ENCODE measurements at places on chromosomes 7 and 10.

DNA sequence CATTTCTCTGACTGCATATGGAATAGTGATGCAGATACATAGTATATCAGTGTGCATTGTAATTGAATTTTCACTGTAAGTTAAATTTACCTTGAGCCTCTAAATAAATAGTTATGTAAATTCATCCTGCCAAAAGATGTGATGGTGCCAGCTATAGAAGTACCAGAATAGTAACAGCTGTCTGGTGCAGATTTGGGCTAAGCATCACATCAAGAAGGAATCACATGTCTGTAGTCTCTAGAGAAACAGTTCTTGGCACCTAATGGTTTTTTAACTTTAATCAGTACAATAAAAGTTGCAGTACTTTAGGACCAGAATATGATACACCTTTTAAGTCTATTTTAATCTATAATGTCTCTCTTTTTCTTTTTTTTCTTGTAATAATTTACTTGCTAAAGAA is 17.4 kb downstream of the PLEKHA1 start:
- DNase-seq = no peak

- peak; percentile 1 for DNase-seq
Measured at GRCh38 chr7:127396184-127396583, 3.7 kb upstream of the ZNF800 start.

DNA sequence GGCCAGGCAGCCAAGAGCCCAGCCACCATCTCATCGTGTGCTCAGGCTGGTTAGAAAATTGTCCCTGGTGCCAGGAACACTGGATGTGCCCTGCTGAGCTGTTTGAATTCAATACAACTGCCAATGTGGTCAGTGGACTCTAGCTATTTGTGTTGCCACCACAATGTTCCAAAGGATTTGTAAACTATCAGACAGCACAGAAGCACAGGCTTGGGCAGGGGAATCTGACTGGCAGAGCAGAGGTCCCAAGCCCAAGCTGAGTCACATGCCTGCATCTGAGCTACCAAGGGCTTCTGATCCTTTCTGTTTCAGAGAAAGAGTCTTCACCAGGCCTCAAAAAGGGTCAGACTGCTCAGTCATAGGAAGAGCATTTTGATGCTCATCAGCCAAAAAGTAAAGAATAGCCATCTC is 232.1 kb upstream of the SEMA3C start:
- peak; percentile 34 for DNase-seq

DNA sequence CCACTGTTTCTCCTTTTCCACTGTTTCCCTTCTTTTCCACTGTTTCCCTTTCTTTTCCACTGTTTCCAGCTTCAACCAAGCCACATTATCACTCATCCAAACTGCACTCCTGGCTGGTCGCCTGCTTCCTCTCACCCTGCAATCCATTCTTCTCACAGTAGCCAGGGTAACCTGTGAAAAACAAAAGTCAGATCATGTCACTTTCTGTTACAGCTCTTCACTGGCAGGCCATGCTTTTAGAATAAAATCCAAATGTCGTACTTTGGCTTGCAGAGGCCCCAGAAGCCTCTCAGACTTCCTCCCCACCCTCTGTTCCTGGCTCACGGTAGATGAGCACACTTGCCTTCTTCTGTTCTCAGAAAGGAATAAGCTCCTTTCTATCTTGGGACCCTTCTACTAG is 33.9 kb downstream of the STARD3NL start:
- DNase-seq = no peak

DNA sequence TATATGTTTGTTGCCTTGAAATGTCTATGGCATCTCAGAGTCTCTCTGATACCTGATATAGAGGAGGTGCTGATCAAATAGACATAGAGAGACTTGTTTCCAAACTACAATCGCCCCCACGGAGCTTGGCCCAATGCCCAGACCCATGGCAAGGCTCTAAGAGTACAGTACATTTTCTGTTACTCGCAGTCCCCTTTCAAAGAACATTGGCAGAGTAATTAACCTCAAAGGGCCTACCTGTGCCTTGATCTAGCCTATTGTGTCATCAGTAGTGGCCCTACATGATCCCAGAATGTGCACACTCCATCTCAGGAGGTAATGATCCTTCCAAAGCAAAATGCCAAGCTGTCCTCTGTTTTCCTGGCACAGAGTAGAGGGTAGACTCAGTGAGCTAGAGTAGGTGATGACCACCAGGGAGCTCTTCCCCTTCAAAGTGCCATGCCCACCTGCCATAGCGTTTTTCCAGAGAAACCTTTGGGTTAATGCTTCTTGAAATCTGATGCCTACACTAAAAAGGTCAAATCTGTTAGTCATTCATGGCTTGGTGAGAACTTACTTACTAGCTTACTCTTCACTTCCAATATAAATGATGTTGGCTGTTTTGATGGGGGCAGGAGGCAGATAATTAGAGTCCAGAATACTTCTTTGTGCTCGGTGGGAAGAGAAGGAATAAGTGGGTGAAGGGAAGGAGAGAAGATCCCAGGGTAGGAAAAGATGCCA is 41.2 kb upstream of the ACSL5 start:
- DNase-seq = no peak

DNA sequence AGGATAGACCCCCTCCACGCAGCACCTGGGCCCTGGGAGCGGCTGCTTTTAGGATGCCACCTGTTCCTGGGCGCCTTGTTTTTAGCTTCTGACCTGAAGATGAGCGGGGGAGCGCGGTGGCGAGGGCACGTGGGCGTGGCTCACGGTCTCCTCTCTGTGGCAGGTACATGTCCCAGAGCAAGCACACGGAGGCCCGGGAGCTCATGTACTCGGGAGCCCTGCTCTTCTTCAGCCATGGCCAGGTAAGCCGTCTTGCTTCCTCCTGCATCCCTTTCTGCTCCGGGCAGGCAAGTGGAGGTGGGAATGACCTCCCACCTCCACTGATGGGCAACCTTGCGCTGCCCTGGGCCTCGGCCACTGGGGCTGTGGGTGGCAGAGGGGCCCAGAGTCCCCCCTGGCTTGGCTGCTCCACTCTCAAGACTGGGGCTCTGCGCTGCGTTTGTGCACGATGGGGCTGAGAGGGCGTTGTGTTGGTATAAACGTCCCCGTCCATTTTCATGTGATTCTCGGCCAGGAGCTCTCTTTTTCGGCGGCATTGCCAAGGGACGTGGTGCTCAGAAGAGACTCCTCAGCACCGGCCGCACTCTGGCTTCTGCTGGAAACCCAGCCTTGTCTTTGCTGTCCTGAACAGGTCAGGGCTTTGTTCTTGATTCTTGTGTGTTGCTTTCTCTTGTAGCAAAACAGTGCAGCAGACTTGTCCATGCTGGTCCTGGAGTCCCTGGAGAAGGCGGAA is 9.7 kb downstream of the GET4 start:
- no peak for DNase-seq

- no peak for DNase-seq
Measured at GRCh38 chr10:74113546-74113945, 37.1 kb downstream of the AP3M1 start.

- DNase-seq = no peak
Measured at GRCh38 chr7:157359581-157359980, 22.8 kb downstream of the DNAJB6 start.

DNA sequence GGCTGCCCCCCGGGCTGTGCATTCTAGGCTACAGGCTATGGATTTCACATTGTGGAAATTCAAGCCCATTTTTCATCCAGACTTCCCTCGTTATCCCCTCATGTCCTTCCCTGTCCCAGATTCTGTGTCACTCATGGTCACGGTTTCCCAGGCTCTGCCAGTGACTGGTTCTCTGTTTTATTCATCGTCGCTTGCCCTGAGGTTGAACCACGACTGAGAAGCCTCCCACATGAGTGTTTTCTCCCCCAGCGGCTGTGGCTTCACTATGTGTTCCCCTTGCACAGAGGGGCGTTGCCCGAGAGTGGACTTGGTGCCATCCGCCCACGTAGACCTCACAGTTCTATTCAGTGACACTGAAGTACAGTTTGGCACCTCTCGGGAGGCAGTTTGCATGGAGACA is 14.0 kb downstream of the NOM1 start:
- DNase-seq = no peak

DNA sequence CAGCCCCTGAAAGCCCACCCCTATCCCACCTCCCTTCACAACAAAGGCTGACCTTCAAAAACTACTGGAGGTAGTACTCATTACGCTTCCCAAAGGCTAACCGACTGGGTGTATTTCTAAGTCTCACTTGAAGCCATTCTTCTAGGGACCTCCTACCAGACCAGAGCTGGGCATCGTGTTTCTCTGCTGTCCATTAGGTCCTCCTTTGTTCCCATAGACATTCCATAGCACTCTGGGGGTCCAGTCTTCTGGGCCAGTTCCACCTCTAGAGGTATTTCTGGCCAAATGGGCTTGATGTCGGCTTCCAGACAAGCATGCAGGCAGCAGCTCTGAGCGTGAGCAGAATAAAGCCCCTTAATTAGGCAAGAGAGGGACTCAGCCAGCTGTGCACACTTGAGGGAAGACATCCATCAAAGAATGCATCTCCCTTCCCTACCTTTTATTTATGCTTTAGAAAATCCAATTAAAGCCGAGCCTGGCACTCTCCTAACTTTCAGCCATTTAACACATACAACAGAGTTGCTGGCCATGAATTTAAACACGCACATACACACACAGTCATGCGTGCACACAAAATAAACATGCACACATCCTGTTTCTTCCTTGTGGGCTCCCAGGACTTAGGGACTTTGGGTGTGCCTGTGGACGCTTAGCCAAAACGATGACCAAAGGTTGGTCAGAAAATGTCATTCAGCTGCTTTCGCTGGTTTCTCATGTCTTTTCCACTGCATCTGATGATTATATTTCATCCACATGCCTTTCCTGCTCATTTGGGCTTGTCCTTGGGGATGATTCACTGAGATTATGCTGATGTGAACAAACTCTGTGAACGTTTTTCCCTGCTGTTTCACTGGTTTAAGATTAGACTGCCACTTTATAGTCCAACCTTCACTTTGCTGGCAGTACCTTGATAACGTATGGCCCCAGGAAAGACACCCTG is 362.0 kb upstream of the NFE2L3 start:
- no peak for DNase-seq

GRCh38 chr7:123120286-123120685 is 79.5 kb downstream of the SLC13A1 start:
- DNase-seq = peak; percentile 58

DNA sequence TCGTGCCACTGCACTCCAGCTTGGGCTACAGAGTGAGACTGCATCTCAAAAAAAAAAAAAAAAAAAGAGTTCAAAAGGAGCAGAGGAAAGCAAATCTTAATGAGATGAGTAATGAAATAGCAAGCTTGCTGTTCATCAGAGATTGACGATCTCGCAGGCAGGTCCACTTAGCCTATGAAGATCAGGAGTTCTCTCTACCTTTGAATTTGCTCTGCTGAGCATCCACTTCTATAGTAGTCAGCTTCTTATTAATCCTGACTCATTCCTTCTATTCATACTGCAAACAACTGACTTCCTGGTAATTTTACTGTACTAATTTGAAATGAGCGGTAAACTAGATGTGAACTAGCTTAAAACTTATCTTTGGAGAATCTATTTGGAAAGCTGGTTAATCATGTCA is 1014.6 kb downstream of the GATA3 start:
- no peak for DNase-seq

DNA sequence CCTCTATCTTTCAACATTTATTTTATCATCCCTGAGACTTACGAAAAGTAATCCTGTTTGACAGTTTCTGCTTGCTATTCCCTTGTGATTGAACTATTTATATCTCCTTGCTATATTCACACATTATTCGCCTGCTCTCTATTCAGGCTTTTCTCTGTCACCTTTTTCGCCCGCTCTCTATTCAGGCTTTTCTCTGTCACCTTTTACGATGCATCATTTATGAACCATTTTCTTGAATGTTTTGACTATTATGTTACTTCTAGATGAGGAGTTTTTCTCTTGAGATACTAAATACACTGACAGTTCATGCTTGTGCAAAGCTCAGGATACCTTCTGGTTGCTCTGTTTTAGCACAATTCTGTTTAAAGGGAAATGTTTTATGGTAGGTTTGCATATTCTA is 143.3 kb upstream of the VSTM2A start:
- no peak for DNase-seq

DNA sequence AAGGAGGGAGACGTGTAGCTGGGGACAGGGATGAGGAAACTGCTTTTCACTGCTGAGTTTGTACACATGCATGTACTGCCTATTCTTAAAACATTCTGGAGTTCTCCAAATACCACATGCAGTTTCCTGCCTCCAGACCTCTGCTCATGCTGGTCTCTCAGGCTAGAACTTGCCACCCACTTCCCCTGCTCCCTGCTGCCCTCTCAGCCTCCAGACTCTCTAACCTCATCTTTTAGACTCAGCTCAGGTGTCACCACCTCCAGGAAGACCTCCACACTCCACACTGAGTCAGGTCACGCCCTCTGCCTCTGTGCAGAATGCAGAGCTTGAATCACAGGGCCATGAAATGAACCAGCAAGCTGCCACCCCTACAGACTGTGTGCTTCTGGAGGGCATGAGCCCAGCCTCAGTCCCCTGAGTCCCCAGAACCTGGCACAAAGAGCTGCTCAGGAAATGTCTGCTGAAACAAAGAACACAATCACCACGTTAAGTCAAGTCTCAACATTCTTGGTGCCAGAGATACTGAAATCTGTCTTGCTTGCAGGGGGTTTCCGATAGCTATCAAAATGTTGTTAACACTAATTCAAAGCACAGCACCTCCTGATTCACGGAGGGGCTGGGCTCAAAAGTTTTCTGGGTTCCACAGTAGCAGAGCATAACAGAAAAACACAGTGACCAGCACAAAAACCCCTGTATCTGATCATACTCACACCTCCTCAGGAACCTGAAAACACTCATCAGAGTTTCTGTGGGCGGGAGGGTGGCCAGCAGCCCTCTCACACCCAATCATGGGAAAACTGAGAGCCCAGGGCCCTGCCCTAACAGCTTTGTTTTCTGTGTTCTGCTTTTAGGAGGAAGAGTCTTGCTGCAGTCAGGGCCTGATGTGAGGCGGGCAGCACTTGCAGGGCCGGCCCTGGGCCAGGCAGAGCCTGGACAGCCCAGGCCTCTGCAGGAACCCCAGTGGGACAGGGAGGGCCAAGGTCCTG is 21.1 kb downstream of the FAM53B start:
- DNase-seq = no peak

DNA sequence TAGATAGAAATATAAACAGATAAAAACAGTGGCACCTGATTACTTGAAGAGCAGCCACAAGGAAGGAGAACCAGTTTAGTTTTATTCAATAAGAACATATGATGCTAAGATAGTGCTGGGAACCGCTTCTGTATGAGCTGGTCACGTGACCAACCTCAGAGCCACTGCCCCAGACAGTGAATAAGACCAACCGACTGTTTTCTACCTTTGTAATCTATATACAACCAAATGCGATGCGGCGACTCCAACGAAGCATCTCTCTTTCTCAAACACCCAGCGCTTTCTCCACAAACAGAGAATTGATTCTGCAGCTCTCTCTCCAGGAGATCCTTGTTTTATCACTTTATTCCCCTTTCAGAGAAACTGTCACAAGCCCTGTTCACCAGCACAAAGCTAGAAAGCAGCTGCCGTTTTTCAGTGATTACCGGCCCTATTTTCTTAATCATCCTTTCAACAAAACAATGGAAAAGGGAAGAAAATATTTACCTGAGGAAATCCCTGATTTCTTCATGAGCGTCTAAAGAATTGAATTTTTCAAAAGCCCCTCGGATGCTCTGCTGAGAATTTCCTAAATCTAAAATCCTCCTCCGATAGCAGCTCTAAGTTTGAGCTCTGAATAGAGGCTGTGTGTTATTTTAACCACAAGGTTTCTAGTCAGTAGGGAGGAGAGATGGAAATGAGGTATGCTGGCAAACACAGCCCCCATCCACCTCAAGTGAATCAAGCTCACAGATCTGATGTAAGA is 55.7 kb upstream of the JCAD start:
- DNase-seq = peak; percentile 46

- no peak for DNase-seq
Measured at GRCh38 chr10:121983852-121984251, 5.1 kb upstream of the TACC2 start.

All from fibroblast of skin of abdomen (primary cell).